Glomerular endothelial cell (primary cell): ENCODE measurements at places on chromosomes 6 and 20. TPM values are rescaled to one million over a fixed set of nuclear protein-coding genes. Genes with fewer than 3 reads are reported as not detected.

DNA sequence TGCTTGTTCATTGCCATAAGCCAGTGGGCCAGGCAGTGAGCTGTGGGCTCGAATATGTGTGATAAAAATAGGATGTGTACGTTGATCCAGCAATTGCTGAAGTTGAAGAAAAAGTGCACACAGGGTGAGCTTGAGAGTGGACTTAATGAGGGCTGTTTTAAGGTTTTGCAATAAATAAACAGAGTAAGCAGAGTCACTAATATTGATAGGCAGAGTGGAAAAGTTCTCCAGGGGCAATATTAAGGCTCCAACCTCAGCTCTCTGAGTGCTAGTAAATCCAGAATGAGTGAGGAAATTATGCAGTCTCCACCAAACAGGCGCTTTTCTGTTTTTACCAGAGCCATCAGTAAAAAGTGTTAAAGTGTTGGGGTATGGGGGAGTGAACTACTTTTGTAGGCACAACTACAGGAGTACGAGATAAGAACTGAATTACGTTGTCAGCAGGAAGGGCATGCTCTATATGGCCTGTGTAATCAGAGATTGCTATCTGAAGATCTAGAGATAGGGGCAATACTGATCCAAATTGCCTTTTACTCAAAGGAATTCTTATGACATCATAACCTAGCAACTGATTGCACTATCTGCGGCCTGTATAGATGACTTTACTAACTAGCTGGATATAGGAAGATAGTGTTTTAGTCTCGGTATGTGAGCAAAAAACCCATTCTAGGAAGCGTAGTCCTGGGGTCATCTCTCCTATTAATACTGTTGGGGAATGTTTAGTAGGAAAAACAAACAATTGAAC lies 7.6 kb upstream of the TBC1D20 start:
- no peak for DNase-seq

- DNase-seq, result no peak
These were observed 60.9 kb downstream of the PYGB start for GRCh38 chr20:25308671-25309394.

DNA sequence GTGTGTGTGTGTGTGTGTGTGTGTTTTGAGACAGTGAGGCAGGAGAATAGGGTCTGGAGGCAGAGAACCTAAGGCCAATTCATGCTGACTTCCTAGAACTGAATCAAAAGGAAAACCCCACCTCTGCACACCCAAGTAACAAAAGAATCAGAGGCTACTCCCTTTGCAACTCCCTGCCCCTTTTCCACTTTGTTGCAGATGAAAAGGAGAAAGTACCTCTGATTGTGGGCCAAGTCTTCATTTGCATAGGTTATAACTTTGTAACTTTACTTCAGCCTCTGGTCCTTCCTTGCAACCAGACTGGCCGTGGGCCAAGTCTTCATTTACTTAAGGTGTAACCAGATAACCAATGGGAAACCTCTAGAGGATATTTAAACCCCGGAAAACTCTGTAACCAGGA lies 168.8 kb downstream of the EYA2 start:
- DNase-seq, result no peak

DNA sequence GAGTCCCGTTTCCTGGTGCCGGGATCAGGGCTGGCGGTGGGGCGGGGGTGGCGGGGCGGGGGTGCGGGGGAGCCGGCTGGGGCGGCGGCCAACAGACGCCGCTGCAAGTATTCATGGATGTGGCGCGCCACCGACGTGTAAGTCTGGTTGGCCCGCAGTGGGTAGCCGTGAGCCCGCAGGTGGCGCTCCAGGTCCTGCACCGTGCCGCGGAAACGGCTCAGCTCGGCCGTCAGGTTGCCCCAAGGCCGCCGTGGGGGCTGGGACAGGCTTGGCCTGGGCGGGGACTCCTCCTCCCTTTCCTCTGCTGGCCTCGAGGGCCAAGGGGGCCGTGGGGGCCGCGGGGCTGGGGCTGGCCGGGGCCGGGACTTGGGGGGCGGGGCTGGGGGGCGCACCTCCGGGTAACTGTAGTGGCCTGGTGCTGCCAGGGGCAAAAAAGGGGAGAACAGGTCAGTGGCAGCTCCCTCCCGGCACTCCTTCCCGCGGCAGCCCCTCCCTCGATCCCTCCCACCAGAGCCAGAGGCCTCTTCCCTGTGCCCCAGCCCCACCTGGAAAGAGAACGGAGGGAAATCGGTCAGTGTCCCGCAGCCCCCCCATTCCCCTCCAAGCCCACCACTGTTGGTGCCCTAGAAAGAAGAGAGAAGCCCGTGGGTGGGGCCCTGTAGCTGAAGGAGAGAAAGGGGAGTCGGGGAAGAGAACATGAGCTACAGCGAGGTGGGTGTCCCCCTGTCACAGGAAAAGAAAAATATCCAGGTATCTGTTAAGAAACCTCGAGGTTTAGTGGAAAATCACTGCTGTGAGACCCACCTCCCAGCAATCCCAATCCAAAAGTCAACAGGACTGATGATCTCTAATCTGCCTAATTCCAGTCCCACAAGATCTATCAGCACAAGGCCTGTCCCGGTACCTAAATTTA lies 21.3 kb downstream of the TNXB start:
- DNase-seq, result no peak

- DNase-seq, result no peak
These were observed at the start of gene MTCL3 for GRCh38 chr6:127518710-127519468. Gene MTCL3 (minus strand): TSS chr6:127519335.

DNA sequence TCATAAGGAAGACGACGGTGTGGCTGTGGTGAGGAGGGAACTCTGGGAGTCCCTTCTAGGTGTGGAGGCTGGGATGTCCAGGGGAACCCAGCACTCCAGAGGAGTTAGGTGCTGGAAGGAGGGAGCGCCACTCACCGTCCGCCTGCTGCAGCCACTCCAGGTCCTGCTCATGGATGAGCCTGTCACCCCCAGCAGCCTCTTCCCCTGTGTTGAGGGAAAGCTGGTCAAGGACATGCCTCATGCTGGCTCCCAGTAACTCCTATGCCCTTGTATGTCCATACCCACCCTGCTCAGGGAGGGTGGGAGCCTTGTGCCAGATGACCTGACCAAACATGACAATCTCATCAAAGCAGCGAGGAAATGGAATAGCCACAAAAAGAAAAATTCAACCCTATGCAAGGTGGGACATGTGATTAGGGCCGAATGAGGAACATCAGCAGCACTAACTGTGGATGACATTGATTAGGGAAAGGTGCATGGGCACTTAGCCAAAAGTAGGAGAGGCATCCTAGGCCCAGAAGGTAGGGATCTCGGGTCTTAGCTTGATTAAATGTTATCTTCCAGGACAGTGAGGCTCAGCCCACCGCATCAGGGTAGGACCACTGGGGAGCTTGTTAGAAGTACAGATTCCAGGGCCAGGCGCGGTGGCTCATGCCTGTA lies 3.0 kb downstream of the DNPH1 start:
- no peak for DNase-seq

GRCh38 chr6:75204959-75205775 lies 686 bp downstream of the COL12A1 start:
- DNase-seq, result no peak

DNA sequence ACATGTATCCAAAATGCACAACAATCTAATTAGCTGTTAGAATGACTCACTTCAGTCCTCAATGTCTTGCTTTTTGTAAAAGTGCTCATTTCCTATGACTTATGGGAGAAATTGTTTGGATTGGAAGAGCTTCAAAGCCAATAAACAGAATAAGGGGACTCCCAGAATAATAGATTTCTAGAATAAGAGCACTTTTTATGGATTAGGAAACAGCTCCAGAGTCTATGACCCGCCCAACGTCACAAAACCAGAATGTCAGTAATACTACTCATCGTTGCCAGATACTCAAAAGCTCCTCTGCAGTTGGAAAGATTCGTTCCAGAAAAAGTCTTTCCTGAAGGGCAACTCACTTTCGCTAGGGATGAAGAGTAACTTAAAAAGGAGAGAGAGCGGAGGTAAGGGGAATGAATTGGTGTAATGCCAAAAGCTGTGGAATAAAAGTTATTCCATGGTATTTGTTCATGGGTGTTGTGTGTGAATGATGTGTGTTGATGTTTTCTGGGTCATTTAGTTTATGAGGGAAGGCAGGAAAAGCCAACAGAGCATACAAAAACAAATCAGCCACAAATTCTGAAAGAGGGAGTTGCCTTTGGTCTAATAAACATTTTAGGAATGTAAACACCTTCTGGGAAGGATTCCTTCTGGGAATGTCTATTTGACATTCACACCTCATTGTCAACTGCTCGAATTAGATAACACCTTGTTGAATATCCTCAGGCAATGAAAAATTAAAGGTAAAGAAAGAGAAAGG lies 64.6 kb downstream of the SYNE1 start:
- DNase-seq, result no peak

DNA sequence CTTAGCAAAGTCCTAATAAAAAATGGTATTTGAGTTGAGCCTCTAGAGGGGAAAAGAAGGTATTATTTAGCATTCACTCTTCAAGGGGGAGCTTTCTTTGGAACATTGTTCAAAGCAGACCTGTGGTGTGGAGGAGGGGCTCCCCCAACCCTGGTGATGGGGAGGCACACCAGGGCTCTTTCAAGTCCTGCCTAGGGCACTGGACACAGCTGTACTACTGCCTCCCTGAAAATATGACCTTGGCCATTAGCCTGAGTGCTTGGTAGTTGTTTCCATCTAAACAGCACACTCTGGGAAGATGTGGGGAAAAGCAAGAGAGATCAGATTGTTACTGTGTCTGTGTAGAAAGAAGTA lies 215.1 kb upstream of the CNR1 start:
- DNase-seq, result no peak

- DNase-seq, result no peak
These were observed 42.4 kb downstream of the ILRUN start for GRCh38 chr6:34654061-34654710.

GRCh38 chr6:7373739-7374138 lies 15.8 kb downstream of the CAGE1 start:
- no peak for DNase-seq

DNA sequence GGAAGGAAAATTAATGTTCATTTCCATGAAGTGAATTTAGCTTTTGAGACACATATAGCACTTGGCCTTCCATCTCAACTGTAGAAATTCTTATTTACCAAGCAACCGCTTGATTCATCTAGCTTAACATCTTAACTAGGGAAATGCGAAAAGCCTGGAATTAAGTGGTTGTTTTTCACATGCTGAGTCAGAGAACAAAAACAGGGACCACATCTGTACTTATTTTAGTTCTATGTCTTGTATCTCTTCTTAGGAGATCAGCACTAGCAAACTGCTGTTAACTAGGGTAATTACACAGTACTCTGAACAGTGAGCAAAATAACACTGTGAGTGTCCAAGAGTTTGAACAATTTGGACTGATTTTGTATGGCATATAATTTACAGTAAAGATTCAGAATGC lies 590.9 kb upstream of the NRSN1 start:
- no peak for DNase-seq

DNA sequence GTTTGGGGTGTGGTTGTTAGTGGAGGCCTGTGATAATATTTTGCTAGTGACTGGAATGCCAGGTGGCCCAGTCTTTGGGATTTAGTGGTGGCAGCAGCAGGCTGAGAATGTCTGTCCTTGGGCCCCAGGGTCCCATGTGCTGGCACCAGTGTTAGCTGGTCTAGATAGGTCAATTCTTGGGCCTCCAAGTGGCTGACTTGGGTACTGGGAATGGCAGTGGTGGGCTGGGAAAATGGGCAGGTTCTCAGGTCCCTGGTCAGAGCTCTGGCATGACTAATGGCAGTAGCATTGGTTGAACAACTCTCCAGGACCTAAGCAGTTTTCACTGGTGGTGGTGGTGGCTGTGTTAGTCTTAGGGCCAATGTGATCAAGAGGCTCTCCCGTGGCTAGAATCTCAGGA lies 50.3 kb downstream of the OLIG3 start:
- DNase-seq, result no peak

- no peak for DNase-seq
These were observed 28.3 kb upstream of the KIF3B start for GRCh38 chr20:32249030-32249738.

DNA sequence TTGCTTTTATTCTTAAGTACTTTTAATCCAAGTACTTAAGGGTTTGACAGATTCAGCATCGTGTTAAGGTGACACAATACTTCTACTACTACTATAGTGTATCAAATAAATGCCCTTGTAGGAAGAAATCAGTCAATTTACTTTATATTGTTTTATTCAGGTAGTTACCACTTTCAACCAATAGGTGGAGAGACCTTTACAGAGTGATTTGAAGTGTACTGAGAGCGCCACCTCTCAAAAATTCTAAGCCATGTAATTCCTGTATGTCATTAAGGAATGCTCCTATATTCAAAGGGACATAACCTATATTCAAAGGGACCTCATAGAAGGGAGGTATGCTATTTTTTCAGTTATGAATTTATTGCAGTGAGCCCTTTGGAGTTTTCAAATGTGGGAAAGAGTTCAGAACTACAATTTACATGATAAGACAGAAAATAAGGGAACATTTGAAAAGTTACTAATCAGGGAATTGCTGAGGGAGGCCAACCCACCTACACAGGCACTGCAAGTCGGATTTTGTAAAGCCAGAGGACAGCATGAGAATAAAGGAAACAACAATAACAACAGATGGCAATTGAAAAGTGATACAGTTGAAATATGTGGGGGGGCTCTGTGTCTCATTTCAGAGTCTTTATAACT lies 955.6 kb downstream of the TBC1D32 start:
- no peak for DNase-seq

- DNase-seq, result no peak
These were observed 38.0 kb downstream of the TTLL9 start for GRCh38 chr20:31908424-31908823.

DNA sequence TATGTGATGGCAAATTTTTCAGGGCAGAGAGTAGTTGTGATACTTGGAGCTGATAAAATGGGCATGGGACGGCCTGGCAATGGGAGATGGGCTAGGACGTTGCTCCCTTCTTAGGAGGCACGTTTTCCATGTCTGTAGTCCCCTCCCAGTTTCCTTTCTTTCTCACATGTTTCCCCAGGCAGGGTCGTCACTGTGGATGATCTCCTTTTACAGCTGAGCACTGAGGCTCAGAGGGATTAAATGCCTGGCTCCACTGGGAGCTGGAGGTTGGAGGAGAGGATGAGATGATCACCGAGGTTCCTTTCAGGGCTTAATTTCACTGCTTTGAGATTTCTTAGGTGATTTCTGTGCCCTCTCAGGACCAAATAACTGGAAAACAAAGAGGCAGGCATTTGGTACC lies 136.7 kb downstream of the SOBP start:
- DNase-seq, result no peak

DNA sequence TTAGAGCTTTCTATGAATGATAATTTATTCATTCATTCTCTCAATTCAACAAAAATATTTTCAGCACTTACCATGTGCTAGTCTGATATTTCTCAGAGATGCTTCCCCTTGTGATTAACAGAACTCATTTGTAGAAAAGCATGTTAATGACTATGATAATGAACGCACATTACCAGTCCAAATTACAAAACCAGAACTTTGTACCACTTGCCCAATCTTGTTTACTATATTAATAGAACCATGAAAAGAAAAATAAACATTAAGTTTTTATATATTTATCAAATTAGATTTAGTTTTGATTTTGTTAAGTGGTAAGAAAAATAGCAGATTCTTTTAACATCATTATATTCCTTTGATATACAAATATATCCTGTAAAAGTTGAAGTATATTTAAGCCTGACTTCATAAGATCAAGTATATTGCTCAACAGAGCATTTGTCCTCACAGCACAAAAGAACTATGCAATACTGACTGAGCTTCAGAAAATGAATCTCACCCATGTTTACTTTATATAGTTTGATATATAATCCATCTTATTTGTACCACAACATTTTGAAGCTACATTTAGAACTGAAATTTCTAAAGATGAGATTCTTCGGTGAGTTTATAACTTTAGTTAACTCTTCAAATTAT lies 48.9 kb downstream of the TMEM244 start:
- DNase-seq, result no peak

- DNase-seq, result no peak
These were observed 141.0 kb upstream of the MLN start for GRCh38 chr6:33944686-33945411.

Gene PPIL4
- 21.6 and 27.6 TPM in 2 replicates for total RNA-seq

Gene PRIM2
- 9.1 and 10.2 TPM in 2 replicates for total RNA-seq

Gene ATP6V1G2
- 0.18 and 1.2 TPM in 2 replicates for total RNA-seq

Gene DBNDD2
- 21.7 and 25.0 TPM in 2 replicates for total RNA-seq

Gene CLPSL2
- not detected in 2 replicates for total RNA-seq
